A549 treated with DMSO at 1 μM for 4 hours (cell line): ENCODE measurements at places on chromosomes 11 and 22. TPM values are rescaled to one million over a fixed set of nuclear protein-coding genes. Genes with fewer than 3 reads are reported as not detected.

The SLCO2B1 gene
- 3.2 to 6.3 TPM (median 4.2 TPM) in 5 replicates for total RNA-seq

The TAGLN gene
- total RNA-seq, result 58.4 to 157 TPM (median 104 TPM) in 5 replicates

The BACE1 gene
- total RNA-seq, result 8.0 to 10.6 TPM (median 8.9 TPM) in 5 replicates

The ROBO4 gene
- total RNA-seq, result 0.02 to 0.07 TPM in 2 of 5 replicates, not detected in the others

The TSPAN18 gene
- total RNA-seq, result 1.8 to 3.0 TPM (median 2.6 TPM) in 5 replicates

The LRRC10B gene
- total RNA-seq, result 0.10 to 0.23 TPM (median 0.14 TPM) in 5 replicates

The NCR3LG1 gene
- 2.3 to 3.7 TPM (median 3.3 TPM) in 5 replicates for total RNA-seq

The AQP11 gene
- 1.7 to 2.7 TPM (median 2.4 TPM) in 5 replicates for total RNA-seq

The TPBGL gene
- total RNA-seq, result 0.21 to 0.35 TPM (median 0.24 TPM) in 5 replicates

The SLC15A3 gene
- not detected in 5 replicates for total RNA-seq
